ENCODE measurements at places on chromosomes 7 and 10. TPM values are rescaled to one million over a fixed set of nuclear protein-coding genes. Genes with fewer than 3 reads are reported as not detected.

DNA sequence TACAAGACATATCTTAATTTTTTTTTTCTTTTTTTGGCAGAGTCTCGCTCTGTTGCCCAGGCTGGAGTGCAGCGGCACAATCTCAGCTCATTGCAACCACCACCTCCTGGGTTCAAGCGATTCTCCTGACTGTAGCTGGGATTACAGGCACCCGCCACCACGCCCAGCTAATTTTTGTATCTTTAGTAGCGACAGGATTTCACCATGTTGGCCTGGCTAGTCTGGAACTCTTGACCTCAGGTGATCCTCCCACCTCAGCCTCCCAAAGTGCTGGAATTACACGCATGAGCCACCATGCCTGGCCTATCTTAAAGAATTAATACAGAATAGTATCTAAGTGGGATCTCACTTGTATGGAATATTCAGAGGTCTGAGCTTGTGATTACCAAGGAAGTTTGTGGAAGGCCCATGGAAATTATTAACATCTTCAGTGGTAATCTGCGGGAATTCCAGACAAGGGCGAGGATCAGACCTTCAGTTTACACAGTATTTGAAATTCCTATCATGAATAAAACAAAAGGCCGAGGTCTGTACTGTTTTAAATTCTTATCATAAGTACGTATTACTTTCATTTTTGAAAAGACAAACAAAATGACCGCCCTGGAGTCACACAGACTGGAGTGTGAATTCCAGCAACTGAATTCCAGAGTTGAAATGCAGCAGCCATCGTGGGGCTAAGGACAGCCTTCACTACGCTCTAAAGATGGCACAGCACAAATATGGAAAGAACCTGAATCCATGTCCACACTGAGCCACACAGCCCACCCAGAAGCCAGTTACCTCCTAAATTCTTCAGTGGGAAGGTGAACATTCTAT lies 16.7 kb downstream of the GPRIN2 start:
- DNase-seq = no peak

- no peak for DNase-seq
Observed at GRCh38 chr7:29039821-29040578, 81.9 kb upstream of the TRIL start.

DNA sequence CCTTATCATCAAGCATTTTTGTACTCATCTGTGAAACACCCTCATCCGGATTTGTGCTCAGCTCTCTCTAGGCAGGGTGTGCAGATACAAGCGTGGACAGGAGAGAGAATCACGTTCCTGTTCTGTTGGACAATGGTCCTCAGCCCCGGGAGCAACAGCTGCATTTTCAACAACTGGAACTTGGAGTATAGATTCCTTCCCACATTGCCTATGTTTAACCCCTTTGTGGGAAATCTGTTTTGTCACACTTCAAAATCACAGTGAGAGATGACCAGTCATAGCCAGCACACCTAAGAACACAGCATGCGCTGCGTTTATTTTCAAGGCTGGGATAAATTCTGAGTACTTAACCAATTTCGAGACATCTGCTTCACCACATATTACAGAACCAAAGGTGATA lies 32.5 kb downstream of the MAP3K8 start:
- DNase-seq = no peak

GRCh38 chr10:103458720-103459119 lies at the start of gene CALHM1:
TSS of gene CALHM1 (minus strand) at chr10:103458900. CDS start at chr10:103458751, 149 bp downstream.
- no peak for DNase-seq

GRCh38 chr10:6347391-6347951 lies 144.7 kb downstream of the PFKFB3 start:
- DNase-seq = peak; percentile 68

DNA sequence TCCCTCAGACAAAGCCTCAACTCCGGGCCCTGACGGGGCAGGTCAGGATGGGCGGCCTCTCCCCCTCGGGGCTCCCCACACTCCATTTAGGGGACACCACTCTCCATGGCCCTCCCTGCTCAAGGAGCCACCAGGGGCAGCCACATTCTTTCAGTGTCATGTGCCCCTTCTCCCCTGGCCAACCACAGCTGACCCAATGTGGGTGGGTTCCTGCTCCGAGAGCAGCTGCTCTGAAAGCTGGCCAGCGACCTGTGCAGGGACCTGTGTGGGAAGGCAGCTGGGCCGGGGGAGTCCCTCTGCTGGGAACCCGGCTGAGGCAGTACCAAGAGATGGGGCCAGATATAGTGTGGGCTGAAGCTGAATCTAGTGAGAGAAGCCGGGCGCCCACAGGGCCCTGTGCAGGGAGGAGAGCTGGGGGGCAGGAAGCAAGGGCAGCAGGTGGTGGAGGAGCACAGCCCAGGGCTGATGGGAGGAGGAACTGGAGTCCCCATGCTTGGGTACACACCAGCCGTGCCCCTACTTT lies 40.6 kb upstream of the NPFFR1 start:
- no peak for DNase-seq

- DNase-seq = no peak
Observed at GRCh38 chr10:34596351-34596750, 218.7 kb downstream of the PARD3 start.

CCL24 gene
- total RNA-seq = 0.99 TPM

OR6V1 gene
- not detected for total RNA-seq

Data from esophagus muscularis mucosa (tissue), 4 donors.